Stimulated activated CD8-positive, alpha-beta memory T cell treated with anti-CD3 and anti-CD28 coated beads, Interleukin-7, amount 100 ng/mL, for 4 hours (primary cell): ENCODE measurements at places on chromosomes 4 and X.

- no peak for DNase-seq
Measured at GRCh38 chrX:15714529-15714928, 23.5 kb upstream of the CA5B start.

GRCh38 chr4:94570558-94570957 lies 118.8 kb downstream of the PDLIM5 start:
- DNase-seq: no peak

DNA sequence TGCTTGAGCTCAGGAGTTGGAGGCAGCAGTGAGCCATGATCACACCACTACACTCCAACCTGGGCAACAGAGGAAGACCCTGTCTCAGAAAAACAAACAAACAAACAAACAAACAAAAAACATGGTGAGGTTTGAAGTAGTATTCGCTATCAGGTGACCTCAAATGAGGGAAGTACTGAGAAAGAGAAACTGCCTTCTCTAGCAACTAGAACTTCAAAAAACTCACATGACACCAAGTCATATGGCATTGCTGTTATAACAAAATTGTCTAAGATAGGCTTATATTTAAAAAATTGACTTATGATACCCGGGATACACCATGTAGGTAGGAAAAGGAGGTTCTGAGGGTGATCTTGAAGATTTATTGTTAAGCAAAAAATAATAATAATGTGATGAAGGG lies 10.3 kb downstream of the MPP1 start:
- DNase-seq: no peak

DNA sequence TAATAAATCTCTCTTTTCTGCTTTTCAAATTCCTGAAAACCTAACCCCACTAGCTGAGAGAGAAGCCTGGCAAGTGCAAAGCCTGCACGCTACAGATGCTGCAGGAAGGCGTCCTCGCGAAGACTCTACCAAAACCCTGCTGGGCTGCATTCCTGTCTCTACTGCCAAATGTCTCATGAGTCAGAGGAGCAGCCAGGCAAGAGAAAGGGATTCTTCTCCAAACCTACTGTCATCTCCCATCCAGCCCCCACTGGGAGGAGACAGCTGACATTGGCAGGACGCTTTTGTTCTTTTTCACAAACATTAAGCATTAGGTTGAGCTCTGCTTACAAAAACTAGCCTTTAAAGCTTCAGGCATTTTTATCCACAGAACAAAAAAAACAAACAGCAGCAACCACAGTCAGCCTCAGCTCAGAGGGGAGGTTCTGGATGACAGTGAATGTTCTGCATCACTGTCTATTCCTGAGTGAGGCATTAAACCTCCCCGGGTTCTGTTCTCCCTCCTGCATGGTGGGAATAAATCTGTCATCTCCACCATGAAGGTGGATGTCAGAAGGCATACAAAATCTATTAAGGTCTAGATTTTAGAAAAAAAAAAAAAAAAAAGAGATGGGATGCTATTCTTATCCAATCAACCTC lies 18.0 kb downstream of the CRMP1 start:
- no peak for DNase-seq

DNA sequence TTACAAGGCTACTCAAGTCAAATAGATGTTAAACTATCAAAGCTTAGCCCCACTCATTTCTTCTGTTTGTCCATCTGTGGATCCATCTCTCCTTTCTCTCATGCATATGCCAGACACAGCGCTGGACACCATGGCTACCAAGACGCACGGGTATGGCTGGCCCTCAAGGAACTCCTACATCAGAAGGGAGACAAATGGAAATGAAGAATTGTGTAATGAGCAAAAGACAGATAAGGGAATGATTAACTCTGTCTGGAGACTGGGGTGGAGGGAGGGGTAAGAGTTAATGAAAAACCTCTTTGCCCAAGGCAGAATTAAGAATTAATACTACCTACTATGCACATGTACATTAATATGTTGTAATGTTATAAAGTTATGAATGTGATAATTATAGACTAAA lies 88.1 kb downstream of the MGST2 start:
- DNase-seq: no peak

- DNase-seq: no peak
Measured at GRCh38 chrX:48076343-48076742, 4.9 kb upstream of the ZNF630 start.

DNA sequence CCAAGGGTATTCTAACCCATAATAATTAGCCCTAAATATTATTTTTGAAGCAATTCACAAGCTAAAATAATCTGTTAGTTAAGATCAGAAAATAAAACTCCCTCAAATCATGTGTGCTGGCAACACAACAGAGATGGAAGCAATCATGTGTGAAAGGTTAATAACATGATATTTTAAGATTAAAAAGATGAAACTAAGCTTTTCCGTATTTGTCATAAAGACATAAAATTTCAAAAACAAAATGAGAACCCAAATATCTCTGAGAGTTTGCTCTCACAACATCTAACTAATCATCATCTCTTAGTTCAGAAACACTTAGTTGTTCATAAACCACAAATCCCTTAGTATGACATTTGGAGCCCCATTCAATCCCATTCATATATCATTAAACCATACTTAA lies 749.1 kb downstream of the CCSER1 start:
- DNase-seq: no peak

DNA sequence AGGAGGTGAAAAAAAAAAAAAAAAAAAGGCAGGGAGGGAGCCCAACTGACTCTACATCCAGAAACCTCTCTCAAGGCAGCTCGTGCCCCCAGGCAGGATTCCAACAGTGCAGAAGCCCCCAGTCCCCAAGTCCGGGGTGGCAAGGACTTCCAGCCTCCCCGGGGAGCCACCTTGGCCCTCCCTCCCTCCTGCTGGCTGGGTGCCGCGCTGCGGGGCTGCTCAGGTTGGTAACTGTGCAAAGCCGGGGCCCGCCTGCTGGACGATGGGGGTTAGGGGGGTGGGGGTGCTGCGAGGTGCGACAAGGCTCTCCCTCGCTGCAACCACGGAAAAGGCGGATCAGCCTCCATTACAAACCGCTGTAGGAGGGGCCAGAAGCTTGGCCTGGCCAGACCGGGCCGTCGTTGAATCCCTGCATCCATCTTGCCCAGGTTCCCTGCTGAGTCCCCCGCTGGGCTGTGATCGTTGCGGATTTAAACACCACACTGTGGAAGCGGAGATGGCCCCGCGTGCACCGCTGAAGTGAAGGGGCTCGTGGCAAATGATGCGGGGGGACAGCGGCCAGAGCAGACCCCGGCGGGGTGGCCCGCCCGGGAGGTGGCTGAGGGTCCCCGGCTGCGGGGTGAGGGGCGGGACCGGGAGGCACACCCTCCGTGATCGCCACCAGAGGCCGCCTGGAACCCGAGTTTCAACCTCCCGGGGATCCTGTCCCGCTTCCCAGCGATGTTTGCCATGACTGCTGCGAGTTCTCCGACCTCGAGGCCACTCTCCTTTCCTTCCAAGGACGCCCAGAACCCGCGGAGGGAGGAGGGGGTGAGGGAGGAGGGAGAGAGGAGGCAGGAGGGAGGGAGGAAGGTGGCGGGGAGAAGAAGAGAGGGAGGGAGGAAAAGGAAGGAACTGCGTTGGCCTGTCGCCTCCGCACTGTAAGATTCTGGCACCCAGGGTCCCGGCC lies 58.0 kb upstream of the DDX3X start:
- peak; percentile 35 for DNase-seq

- no peak for DNase-seq
Measured at GRCh38 chr4:145503486-145504072, 21.9 kb downstream of the SMAD1 start.

DNA sequence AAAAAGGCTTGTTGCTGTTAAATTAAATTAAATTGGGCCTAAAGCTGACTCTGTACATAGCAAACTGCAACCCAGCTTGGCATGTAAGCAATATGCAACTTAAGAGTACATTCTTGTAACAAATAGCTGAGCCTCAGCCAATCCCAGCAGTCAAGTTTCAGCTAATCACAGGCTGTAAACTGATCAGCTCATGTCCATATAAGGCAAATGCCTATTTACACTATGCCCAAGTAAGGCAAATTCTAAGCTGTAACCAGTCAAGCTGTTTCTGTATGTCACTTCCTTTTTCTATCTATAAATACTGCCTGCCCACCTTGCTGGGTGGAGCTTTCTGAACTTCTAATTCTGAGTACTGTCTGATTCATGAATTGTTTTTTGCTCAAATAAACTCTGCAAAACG lies 429.1 kb upstream of the FTHL17 start:
- no peak for DNase-seq

DNA sequence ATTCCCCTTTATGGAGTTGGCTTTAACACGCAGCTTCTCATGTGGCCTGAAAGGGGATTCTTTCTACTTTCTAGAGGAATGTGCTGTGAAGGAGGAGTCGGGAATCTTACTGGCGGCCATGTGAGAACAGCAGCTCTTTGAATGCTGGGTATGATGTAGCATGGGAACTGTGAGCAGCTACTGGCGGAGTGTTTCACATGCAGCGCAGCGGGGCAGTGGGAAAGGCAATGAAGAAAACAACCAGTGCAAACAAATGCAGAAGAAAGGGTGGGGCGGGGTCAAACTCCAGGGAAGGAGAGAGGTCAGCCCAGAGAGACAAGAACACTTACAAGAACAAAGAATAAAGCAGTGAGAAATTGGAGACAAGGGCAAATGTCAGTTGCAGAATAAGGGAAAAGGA lies 363.8 kb upstream of the FTHL17 start:
- no peak for DNase-seq

DNA sequence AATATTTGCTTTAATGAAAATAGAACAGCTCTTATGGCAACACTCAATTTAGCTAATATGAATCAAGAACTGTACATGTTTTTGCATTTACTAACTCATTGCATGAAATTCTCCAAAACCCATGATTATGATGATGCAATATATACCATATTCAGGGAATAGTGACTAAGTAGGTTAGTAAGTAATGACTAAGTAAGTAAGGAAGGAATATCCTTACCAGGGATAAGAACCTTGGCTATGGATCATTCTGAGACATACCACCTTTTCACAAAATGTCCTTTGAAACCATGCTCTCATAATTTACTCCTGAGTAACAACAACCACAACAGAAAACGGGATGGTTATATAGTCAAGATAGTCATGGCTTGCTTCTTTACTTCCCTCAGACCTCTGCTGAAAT lies 1513.0 kb downstream of the STIM2 start:
- DNase-seq: no peak

DNA sequence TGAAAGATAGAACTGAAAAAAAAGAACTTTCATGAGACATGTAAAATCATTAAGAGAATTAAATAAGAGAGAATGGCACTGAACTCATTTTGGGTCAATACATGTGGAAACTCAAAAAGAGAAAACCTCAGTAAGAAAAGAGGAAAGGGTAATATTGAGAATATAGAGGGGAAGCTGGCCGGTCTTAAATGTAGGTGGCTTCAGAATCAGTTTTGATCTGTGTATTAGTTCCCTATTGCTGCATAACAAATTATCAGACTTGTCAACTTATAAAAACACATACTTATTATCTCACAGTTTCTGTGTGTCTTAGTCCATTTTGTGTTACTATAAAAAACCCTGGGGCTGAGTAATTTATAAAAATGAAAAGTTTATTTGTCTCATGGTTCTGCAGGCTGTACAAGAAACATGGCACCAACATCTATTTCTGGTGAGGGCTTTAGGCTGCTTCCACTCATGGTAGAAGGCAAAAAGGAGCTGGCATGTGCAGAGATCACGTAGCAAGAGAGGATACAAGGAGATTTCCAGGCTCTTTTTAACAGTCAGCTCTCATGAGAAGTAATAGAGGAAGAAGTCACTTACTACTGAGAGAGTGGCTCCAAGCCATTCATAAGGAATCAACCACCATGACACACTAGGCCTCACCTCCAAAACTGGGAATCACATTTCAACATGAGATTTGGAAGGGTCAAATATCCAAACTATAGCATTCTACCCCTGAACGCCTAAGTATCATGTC lies 29.6 kb downstream of the SATL1 start:
- DNase-seq: no peak

DNA sequence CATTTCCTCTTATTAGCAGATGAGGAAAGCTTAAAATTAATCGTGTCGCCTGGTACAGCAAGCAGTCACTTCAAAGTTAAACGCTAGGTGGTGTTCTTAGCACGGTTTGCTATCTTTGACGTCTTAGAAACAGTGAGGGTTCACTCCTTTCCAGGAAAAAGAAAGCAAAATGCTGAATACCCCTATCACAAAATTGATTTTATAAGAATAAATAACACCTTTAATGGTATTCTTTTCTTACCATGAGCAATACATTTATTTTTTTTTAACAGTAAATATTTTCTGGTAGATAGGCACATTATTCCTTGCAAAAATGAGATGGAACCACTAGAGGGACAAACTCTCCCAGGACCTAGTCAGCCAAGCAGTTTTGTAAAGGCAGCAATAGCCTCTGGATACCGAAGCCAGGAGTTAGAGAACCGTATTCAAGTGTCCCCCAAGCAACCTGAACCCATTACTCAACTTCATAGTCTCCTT lies 153.9 kb downstream of the KDR start:
- no peak for DNase-seq

- DNase-seq: no peak
Measured at GRCh38 chr4:12118651-12119213, 690.0 kb upstream of the HS3ST1 start.

DNA sequence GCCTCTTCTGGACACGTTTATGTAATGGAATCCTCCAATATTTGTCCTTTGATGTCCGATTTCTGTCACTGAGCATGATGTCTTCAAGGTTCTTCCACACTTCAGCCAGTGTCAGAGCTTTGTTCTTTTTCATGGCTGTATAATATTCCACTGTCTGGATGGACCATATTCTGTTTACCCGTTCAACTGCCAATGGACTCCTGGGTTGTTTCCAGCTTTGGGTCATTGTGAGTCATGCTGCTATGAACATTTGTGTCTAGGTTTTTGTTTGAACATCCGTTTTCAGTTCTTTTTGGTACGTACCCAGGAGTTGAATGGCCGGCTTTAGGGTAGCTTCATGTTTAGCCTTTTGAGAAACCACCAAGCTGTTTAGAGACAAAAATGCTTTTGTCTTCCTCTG lies 93.2 kb downstream of the SHOX start:
- DNase-seq: no peak

DNA sequence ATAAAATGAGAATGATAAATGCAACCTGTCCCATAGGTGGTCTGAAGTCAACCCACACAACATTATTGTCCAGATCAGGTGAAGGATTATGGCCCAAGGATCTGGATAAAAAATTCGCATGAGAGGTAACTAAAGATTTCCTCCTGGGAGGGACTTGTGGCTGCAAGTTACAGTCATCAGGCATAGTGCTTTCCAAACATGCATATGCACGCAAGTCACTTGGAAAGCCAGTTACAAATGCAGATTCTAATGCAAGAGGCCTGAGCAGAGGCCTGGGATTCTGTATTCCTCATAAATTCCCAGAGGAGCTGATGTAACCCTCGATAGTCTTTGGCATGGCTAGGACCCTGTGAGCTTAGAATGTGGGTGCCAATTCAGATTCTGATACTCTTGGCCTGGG lies 21.1 kb downstream of the HS3ST1 start:
- no peak for DNase-seq

GRCh38 chr4:184265546-184266351 lies 48.1 kb upstream of the ENPP6 start:
- DNase-seq: no peak

- DNase-seq: no peak
Measured at GRCh38 chr4:139297001-139297410, 4.3 kb upstream of the NAA15 start.

GRCh38 chr4:41507291-41507947 lies 30.5 kb upstream of the LIMCH1 start:
- DNase-seq: no peak
